ENCODE measurements at places on chromosomes 7 and 10.

GRCh38 chr7:152006336-152006735 is 19.1 kb upstream of the GALNT11 start:
- no peak for DNase-seq

- no peak for DNase-seq
Observed at GRCh38 chr10:73629165-73629564, 12.1 kb downstream of the MYOZ1 start.

DNA sequence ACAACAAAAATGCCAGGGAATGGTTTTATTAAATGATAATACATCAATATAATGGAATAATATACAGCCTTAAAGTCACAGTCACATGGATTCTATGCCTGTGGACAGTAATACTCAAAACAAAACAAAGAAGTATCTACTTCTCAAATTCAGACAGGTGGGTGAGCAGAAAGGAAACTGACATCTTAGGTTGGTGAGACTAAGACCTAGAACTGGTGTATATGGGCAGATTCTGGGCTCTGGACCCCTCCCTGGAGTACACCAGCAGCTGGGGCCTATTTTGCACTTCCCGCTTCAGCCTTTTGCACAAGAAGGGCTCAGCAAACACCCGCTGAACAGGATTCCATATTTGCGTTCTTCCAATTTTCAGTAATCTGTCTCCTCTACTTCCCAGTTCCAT is 5.4 kb upstream of the FIS1 start:
- no peak for DNase-seq

DNA sequence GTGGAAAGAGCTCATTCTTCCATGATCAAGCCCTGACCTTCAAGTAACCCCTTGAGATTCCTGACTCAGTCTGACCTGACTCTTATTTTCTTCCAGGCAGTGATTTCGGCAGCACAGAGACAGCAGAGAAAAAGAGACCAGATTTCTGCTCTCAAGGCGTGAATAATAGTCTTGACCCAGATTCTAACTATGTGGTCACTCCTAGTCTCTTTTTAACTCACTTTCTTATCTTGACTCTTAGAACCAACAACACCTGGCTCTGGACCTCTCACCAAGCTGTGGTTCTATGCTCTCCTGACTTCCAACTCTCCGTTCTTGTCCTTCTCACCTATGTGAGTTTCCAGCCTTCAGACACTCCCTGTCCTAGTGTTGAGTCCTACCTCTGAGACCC is 36.9 kb upstream of the KDM7A start:
- DNase-seq, result no peak

- no peak for DNase-seq
Observed at GRCh38 chr7:32273297-32273696, 203.1 kb upstream of the PDE1C start.

DNA sequence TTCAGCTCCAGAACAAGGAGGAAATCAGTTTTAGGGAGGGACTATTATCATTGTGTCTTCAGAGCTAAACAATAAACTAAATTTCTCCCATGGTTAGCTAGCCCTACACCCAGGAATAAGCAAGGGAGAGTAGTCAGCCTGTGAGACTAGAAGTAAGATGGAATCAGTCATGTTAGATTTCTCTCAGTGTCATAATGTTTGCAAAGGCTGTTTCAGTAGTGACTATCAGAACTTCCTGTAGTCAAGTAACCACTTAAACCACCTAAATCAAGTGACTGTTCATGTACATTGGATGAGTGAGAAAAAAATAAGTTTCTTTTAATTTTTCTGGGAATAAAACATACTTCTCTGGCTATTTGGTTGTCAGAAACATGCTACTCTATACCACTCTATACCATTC is 121.6 kb downstream of the KCND2 start:
- no peak for DNase-seq

DNA sequence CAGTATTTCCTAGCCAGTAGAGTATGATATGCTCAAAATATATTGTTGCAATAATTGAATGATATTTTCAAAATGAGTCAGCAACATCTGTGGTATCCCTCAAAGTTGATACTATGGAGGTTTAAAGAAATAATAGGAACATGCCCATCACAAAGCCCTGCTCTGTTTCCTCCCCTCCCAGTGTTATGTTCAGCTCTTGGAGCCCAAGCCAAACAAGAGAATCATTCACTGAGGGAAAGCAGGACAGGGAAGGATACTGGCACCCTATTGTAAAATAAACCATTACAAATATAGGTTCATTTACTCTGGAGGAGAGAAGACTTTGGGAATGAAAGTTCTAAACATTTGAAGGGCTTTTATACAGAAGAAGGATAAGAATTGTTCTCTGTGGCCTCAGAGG is 37.6 kb downstream of the SORCS3 start:
- DNase-seq, result no peak

- no peak for DNase-seq
Observed at GRCh38 chr7:133678137-133678814, 425.4 kb downstream of the EXOC4 start.
